ENCODE measurements at places on chromosomes 4 and X.

GRCh38 chr4:80173401-80173800 lies 23.9 kb upstream of the PRDM8 start:
- peak; percentile 72 for DNase-seq

DNA sequence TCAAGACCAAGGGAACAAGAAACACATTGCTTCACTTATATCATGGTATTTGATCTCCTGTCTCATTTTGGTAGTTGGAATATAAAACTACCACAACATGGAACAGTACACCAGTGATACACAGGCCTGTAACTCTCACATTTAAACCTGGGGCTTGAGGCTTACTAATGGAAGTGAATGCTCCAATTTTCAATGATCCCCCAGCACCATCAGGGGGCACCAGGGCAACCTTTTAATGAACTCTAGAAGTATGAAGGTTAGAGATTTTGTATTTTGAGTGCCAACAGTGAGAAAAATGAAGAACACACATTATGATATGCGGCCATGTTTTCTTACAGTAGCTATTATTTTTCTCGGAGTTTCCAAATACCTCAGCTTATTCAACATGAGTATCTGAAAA lies 50.7 kb downstream of the C4orf33 start:
- DNase-seq = no peak

DNA sequence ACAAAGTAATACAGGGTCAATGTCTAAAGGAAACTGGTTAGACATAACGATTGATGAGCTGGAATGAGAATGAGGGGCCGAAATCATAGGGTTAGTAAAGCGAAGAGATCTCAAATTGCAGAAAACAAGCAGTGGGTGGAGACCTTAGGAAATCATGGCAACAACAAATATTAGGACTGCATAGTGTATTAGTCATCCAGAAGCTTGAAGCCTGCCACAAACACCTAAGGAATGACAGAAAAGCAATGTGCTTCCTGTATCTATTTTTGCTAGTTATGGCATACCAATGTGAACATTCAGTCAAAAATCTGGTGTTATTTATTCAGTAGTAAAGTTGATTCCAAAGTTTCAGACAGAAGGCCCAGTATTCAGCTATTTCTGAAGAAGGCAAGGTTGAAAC lies 410.9 kb upstream of the CT83 start:
- DNase-seq = no peak

DNA sequence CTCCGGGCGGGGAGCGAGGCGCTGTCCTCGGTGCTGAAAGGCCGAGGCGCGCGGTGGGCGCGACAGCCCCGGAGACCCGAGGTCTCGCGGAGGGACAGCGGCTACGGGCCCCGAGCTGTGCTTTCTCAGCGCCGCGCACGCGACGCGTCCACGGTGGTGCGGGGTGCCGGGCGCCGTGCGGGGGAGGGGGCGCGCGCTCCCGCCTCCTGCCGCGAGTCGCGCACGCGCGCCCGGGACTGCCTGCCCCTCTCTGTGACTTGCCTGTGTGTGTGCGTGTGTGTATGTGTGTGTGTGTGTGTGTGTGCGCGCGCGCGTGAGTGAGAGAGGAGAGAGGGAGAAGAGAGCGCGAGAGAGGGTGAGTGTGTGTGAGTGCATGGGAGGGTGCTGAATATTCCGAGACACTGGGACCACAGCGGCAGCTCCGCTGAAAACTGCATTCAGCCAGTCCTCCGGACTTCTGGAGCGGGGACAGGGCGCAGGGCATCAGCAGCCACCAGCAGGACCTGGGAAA lies at the start of gene GRIA2:
TSS of gene GRIA2 (plus strand) at position 358 of the 511 bp plus-strand sequence. CDS start 315 bp downstream, outside the sequence.
- peak; percentile 46 for DNase-seq

GRCh38 chr4:83527671-83528070 lies 8.2 kb upstream of the GPAT3 start:
- DNase-seq = no peak

DNA sequence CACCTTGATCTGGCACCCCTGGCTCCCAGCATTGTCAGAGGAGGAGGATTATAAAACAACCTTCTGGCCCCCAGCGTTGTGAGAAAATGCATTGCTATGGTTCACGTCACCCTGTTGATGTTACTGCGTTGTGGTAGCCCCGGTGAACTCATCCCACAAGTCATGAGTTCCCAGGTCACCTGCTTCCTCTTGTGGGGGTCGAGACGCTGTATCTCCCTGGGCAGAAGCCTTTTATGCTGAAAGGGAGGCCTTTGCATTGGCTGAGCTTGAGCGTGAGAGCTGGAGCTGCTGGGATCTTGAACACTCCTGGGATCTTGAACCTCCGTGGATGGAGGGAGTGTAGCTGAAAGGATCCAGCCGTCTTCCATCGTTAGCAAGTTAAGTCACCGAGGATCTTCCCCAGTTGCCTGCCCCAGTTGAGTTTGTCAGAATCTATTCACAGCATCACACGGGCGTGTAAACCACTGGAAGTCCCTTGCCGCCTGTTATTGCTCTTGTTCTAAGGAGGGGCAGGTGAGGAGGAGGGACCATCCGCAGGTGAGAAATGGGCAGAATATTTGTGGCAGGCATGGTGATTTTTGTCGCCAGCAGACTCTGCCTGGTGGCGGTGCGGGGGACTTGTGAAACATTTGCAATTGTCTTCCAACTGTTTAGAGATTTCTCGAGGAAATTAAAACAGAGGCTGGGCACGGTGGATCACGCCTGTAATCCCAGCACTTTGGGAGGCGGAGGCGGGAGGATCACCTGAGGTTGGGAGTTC lies 299.9 kb downstream of the ASMT start:
- no peak for DNase-seq

GRCh38 chrX:140507223-140507981 lies 2.5 kb upstream of the SOX3 start:
- DNase-seq = no peak

- DNase-seq = no peak
Measured at GRCh38 chrX:107562482-107562881, 65.8 kb upstream of the PRPS1 start.

DNA sequence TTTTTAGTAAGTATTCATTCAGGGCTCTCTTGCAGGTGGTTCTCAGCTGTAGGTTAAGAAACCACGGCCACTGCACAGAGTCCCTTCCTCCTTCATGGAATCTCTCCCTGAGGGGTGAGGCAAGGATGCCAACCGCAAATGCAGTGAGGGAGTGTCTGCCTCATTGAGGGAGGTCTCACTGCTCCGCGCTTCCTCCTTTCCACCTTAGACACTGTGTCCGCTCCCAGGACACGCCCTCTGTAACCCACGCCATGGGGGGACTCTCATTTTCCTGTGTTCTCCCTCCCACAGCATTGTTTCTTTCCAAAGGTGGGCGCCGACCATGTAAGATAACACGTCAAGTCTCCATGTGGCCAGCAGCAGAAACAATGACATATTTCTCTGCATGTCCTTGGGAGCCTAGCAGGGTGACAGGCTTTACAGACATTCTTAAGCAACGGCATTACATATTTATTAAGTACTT lies 63.2 kb downstream of the SEPSECS start:
- DNase-seq = no peak

DNA sequence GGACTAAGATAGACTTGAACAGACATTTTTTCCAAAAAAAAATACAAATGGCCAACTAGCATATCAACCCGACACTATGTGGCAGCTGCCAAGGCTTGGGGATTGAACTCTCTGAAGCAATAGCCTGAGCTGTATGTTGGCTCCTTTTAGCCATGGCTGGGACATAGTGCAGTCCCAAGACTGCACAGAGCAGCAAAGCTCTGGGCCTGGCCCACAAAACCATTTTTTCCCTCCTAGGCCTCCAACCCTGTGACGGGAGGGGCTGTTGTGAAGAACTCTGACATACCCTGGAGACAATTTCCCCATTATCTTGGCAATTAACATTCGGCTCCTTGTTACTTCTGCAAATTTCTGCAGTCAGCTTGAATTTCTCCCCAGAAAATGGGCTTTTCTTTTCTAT lies 50.1 kb downstream of the CISD2 start:
- no peak for DNase-seq

DNA sequence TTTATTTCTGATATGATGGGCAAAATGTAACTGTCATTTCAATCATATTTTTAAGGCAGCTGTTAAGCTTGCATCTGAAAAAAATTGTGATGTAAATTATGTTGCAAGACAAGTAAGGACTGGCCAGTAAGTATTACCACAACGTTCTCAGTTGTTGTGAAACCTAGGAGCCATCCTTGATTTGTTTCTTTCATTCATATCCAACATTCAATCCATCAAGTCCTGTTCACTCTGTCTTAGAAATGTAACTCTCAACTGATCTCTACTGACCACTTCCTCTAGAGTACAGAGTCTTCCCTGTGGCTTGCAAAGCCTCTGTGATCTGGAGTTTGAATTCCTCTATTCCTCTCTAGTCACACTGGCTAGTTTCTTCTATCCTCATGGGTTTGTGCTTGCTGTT lies 161.4 kb upstream of the MAD2L1 start:
- DNase-seq = no peak

DNA sequence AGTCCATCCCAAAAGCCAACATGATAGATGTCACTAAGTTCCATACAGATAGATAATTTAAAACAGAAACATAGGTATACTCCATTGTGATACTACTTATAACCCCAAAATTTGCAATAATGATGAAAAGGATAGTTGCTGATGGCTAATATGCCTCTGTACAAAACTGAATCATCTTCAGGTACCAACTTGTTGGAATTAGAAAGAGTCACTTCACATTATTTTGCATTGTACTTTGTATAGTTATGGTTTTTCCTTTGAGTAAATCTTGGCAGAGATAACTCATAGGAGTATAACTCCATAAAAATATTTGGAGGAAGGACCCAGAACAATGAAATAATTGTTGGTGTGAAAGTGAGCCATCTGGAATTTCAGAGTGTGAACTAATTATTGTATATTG lies 17.6 kb downstream of the GIMD1 start:
- DNase-seq = no peak

DNA sequence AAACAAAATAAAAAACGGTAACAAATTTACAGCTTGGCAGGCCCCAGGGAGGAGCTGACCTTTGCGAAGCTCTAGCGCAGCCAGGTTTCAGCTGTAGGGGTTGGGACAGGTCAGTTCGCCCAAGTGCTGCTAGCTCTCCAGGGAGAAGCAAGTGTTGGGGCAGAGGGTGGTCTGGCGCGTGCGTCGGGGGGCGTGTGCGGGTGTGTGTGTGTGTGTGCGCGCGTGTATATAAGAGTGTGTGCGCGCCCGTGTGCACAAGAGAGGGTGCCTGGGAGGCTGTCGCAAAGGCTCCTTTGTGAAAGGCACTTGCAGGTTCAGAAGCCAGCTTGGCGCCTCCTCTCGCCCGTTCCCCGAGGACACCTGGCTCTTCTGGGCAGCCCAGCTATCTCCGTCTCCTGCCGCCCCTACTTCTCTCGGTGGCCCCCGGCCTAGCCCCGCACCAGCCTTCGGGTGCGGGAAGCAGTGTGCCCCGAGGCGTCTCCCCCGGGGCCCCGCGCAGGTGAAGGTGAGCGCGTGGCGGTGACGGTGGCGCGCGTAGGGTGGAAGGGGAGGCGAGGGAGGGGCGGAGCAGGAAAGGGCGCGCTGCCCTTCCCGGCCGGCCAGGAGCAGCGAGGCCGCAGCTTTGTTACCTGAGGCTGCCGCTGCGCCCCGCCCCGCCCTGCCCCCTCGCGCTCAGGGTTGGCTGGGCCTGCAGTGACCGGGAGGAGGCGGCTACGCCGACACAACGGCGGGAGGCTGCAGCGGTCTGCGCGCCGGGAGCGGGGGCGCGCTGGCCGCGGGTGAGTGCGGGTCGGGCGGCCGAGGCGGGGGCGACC lies at the start of gene FHDC1:
TSS of gene FHDC1 (plus strand) at position 693 of the 815 bp plus-strand sequence. CDS start 6,735 bp downstream, outside the sequence.
- DNase-seq = no peak

GRCh38 chrX:335758-336155 lies 17.2 kb upstream of the GTPBP6 start:
- DNase-seq = no peak

GRCh38 chr4:96120206-96120605 lies 280.3 kb downstream of the PDHA2 start:
- no peak for DNase-seq

GRCh38 chr4:34182306-34182705 lies 2062.0 kb downstream of the ARAP2 start:
- no peak for DNase-seq

- DNase-seq = no peak
Measured at GRCh38 chrX:118579417-118579816, 83.8 kb downstream of the DOCK11 start.

GRCh38 chr4:128287141-128287870 lies at the start of gene PGRMC2:
TSS of gene PGRMC2 (minus strand) at chr4:128287813. CDS start at chr4:128287790, 23 bp downstream.
- DNase-seq = peak; percentile 19

DNA sequence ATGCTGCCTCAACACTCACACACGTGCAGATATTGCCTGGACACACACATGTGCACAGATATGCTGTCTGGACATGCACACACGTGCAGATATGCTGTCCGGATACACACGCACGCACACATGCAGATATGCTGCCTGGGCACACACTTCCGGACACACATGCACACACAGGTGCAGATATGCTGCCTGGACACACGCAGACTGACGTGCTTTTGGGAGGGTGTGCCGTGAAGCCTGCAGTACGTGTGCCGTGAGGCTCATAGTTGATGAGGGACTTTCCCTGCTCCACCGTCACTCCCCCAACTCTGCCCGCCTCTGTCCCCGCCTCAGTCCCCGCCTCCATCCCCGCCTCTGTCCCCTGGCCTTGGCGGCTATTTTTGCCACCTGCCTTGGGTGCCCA lies 14.7 kb downstream of the FGFRL1 start:
- DNase-seq = peak; percentile 41

DNA sequence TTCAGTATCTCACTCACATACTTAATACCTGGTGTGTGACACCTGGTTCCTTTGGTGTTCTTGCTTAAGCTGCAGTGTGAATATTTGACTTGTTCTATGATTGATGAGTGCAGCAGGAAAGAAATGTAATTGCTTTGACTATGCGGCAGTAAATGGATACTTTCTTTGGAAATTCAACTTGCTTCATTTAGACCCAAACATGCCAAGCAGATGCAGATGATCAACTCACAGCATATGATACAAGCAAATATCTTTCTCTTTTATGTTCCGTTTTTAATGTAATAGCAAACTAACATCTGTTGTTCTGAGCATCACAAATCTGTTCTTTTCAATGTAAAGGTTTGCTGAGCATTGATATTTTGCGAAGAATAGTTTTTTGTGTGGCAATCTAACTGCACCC lies 549.5 kb downstream of the C4orf33 start:
- DNase-seq = no peak

GRCh38 chr4:24655326-24655725 lies 71.0 kb upstream of the DHX15 start:
- no peak for DNase-seq

DNA sequence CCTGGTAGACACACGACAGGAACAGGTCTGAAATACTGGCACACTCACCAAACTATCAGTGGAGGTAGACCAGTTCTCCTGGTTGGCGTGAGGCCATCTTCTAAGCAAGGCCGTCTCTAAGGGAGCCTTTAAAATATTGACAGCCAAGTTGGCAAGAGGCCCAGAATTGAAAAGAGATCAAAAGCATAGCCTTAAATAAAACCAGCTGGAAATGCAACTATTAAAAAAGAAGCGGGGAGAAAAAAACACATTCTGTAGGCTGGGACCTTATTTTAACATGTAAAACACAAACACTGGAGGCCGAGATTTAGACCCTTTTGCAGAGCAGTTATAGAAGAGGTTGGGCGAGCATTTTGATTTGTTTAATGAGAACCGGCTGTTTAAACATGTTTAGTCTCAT lies 233.0 kb upstream of the CLNK start:
- DNase-seq = no peak

GRCh38 chr4:13857397-13857796 lies 229.9 kb upstream of the BOD1L1 start:
- no peak for DNase-seq

GRCh38 chr4:142752202-142752786 lies 93.8 kb downstream of the INPP4B start:
- DNase-seq = no peak

GRCh38 chr4:109303140-109303496 lies 660 bp upstream of the COL25A1 start:
- peak; percentile 28 for DNase-seq

Measured in suppressor macrophage treated with lipopolysaccharide for 4 hours (primary cell).